Endothelial cell (in vitro differentiated cells): ENCODE measurements at places on chromosomes 2 and 18. TPM values are rescaled to one million over a fixed set of nuclear protein-coding genes. Genes with fewer than 3 reads are reported as not detected.
A peak's percentile ranks its signal among the peaks of the same experiment; 100 is the strongest.

DNA sequence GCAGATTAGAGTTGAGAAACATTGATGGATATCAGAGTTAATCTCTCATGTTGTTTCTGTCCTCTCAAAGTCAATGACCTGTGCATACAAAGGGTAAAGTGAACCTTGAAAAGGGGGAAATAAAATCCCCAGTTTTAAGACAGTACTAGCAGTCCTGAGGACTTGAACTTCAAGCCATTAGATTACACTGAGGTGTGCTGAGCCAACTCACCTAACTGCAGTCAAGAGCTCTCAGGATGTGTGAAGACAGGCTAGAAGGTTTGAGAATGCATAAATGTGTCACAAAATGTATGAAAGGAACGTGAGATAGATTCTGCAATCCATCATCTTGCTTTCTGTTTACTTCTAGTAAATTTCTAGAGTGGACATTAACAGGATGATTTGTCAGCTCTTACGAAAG lies 35.5 kb downstream of the DOCK10 start:
- DNase-seq, result no peak

DNA sequence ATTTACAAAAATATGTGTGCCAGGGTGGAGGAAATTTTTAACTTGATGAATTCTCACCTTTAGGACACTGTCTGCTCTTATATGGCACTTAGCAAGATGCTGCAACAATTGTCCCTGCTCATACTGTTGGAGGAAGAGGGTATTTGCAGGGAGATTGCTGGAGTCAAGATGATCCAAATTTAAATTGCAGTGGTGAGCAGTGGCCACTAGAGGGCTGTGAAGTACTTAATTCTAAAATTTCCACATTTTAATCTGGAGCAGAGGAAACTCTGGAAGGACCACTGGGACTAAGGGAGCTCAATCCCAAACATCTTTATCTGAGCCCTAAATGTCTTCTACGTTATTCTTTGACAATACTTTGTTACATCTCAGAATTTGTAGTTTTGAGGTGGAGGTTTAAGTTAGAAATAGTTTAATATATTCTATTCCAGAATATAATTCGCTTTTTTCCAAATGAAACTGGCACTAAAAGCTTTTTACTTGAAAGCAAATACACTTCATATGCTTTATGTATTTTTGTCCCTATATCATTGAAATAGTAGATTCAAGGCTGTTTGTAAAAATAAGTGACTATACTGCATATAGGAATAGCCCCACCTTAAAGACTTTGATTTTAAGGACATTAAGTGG lies 33.0 kb upstream of the PTH2R start:
- peak; percentile 49 for DNase-seq

DNA sequence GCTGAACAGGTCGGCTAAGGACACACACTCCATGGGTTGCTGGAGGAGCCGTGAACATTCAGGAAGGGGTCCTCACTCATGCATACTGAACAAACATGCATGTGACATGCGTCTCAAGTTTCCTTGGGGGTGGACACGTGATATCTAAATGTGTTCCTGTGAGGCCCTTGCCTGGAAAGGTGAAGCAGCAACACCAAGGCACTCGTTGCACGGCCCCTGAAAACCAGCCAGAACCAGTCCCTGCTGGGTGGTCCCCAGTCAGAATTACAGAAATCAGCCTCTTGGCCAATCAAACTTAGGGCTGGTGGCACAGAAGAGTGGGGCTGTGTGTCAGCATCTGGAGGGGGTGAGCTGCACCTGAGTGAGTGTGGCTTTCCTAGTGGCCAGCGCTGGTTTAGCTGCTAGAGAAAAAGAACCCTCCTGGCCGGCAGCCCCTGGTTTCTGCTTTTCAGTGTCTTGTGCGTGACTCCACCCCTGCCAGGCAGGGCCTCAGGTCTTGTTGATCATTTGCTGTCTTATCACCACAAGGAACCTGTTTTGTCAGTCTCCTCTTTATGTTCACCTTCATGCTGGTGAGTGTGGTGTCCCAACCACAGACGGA lies 3.2 kb upstream of the AQP12B start:
- DNase-seq, result no peak

RALB gene
- 367 TPM for total RNA-seq

- no peak for DNase-seq
Measured at GRCh38 chr2:65626831-65627230, 194.4 kb upstream of the SPRED2 start.

GRCh38 chr2:171709011-171709685 lies 21.9 kb downstream of the DYNC1I2 start:
- DNase-seq, result no peak
